Stimulated activated CD4-positive, alpha-beta T cell treated with anti-CD3 and anti-CD28 coated beads, Interleukin-1b, Interleukin-23, amount 100 ng/mL, for 1 hour (primary cell): ENCODE measurements at places on chromosomes 5 and 9.

GRCh38 chr5:154236011-154236410 lies 45.5 kb downstream of the GALNT10 start:
- no peak for DNase-seq

DNA sequence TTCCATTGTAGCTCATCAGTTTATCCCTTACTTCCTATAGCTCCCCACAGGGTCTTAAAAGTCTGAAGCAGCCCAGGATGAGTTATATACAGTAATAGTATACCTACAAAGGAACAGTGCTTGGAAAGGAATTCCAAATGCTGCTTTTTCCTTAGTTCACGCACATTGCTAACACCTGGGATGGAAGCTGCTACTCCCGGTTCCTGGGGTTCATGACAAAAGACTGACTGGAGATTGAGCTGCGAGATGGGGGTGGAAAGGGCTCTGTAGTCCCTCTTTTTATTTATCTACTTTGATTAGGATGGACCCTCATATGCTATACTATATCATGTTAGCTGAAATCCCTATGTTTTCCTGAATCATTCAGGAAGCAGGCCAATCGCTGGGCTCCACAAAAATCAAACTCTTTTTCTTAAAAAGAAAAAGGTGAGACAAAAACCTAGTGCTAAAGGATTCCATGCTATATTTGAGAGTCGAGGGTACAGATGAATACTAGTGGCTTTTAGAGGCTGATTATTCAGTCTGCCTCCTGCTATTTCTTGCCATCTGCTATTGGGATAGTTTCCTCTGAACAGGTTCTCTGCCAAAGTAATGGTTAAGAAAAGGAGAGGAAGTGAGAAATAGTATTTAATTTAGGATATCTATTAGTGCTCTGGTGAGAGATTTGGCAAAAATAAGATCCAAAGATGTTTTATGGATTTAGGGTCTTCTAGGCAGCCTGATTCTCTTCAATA lies 81.2 kb downstream of the MRPS27 start:
- DNase-seq = no peak

- no peak for DNase-seq
Observed at GRCh38 chr5:135448071-135448739, 1.1 kb upstream of the DCANP1 start.

DNA sequence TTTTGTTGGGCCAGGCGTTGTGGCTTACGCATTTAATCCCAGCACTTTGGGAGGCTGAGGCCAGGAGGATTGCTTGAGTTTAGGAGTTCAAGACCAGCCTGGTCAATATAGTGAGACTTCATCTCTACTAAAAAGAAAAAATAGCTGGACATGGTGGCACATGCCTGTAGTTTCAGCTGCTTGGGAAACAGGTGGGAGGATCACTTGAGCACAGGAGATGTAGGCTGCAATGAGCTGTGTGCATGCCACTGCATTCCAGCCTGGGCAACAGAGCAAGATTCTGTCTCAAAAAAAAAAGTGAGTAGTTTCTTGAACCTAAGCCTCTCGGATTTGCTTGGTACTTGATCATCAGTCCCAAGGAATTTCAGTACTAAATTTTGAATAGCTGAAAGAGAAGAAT lies 26.9 kb downstream of the G3BP1 start:
- DNase-seq = no peak

GRCh38 chr5:159156426-159157238 lies 52.7 kb downstream of the RNF145 start:
- DNase-seq = no peak
